ENCODE measurements at places on chromosomes 13 and 19.

DNA sequence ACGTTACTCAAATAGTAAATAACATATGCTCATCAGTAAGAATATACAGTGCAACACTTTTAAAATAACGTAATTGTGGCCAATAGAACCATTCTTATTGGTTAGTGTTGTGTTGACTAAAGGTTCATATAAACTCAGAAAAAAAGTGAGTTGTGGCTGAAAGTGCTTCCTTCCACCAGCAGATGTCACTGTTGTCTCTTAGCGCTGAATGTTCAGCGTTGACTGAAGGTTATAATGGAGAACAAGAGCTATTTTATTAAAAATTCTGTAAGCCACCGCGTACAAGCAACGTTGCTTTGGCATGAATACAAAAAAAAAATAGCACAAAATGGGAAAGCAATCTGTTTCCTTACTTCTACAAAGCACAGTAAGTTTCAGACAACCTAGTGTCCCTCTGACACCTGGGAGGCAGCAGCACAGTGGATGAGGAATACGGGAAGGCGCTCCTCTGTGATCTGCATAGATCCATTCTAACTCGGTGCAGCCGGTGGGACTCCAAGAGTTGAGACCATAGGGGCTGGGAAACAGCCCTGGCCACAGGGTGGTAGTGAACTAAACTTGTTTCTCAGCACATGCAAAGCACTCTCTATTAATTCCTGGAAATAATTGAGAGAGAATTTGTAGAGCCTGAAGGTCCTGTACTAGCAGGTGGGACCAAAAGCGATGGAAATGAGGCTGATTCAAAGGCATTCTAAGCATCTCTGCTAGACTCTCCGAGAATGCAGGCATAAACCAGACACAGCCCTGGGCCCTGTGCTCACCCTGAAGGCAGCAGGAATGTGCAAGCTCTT lies 23.9 kb upstream of the OXGR1 start:
- peak; percentile 56 for DNase-seq

DNA sequence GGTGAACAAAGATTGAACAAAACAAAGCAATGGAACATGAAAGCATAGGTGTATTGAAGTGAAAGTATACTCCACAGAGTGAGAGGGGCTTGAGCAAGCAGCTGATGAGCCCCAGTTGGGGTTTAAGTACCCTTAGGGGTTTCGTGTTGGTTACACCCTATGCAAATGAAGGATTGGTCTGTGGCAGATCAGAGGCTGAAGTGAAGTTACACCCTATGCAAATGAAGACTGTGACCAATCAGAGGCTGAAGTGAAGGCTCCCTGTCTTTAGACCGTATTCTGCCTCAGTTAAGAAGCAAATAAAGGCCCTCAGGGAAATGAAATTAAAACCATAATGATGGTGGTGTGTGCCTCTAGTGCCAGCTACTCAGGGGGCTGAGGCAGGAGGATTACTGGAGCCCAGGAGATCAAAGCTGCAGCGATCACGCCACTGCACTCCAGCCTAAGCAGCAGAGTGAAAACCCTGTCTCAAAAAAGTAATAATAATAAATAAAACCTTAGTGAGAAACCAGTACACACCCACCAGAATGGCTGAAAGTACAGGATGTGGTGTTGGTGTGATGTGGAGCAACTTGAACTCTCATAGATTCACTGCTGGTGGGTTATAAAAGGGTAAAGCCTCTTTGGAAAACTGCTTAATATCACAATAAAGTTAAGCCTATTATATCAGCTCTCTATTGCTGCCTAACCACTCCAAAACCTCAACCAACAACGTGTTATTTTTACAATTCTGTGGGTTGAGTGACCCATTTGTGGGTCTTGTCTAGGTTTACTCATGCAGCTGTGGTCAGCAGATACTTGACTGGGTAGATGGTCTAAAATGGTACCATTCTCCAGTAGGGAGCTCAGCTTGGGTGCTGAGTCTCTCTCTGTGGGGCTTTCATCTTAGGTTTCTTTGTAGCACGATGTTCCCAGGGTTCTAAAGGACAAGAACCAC lies 12.8 kb upstream of the UPF3A start:
- no peak for DNase-seq

DNA sequence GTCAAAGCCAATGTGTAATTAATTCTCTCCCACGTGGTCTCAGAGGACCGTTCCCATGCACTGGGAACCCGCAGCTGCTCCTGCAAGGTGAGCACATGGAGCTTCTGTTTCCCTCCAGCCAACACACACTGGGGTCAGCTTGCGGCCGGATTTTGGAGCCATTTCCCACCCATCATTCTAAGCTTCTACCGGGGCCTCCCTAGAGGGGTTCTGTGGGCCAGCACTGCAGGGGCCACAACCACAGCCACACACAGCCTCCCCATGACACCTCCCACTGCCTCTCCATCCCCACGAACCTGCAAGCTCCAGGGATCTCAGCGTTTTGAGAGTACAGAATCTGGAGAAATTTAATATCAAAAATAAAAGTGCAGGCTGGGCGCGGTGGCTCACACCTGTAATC lies 120.7 kb upstream of the SOX1 start:
- DNase-seq: no peak

GRCh38 chr13:26435646-26436045 lies 121.8 kb upstream of the WASF3 start:
- DNase-seq: no peak

- no peak for DNase-seq
These were observed 27.2 kb downstream of the CCDC8 start for GRCh38 chr19:46386151-46386550.

- DNase-seq: no peak
These were observed 196.3 kb downstream of the TSHZ3 start for GRCh38 chr19:31152906-31153305.

GRCh38 chr13:52617070-52618060 lies 24.9 kb upstream of the HNRNPA1L2 start:
- DNase-seq: peak; percentile 86

DNA sequence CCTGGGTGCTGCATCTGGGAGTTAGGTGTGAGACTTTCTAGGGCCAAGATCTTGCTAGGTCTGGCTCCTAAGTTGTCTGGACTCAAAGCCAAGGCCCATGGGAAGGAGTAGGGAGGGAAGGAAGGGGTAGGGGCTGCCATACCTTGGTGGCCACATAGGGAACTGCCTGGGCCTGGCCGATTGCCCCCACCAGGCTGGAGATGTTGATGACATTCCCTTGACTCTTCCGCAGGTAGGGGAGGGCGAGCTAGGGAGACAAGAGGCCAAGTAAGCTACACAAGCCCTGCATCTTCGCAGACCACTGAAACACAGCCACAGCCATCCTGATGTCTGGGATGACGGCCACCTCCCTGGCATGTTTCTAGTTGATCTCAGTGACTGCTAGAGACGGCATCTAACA lies 4.1 kb upstream of the BCAT2 start:
- no peak for DNase-seq

DNA sequence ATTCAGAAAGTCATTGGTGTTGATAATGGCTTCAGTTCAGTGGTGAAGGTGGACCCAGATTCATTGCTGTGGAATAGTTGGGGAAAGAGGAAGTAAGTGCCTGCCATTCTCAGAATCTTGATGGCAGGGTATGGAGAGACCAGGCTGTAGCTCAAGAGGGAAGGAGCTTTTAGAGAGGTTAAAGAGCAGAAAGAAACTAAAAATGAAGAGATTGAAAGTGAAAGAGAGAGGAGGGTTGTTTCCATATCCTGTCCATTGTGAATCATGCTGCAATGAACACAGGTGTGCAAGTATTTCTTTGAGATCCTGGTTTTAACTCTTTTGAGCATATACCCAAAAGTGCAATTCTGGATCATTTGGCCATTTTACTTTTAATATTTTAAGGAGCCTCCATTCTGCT lies 12.5 kb downstream of the GJB6 start:
- DNase-seq: no peak

DNA sequence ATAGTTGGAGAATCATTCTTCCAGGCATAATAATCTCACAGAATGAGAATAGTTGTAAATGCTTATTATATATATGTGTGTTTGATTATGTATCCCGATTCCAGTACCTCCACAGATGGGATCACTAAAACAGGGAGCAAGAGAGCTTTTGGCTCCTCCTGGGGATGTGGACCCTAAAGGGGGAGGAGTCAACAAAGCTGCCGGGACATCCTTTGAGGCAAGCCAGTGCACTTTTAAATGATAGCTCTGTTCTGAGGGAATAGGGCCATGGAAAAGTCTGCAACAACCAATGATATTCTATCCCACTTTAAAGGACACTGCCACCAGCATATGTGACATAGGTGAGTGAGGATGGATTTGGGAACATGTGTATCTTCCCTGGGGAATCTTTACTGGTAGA lies 40.8 kb downstream of the SLITRK5 start:
- no peak for DNase-seq

DNA sequence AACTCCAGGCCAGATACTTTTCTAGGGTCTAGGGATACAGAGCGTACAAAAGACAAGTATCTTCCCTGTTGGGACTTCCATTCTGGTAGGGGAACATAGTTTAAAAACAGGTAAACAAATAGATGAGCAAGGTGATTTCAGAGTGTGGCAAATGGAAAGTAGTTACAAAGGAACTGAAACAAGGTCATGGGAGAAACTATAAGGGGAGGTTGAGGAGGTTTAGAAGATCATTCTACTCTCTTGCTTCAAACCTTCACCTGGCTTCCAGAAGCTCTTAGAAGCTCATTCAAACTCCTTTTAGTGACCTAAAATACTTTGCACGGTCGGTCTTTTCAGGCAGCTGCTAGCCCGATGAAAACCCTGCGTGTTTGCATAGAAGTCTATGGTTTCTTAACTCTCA lies 9.1 kb downstream of the FFAR2 start:
- no peak for DNase-seq

- no peak for DNase-seq
These were observed 122.7 kb downstream of the TBC1D4 start for GRCh38 chr13:75359266-75359665.

- DNase-seq: no peak
These were observed 20.2 kb downstream of the ZNF544 start for GRCh38 chr19:58248886-58249285.

DNA sequence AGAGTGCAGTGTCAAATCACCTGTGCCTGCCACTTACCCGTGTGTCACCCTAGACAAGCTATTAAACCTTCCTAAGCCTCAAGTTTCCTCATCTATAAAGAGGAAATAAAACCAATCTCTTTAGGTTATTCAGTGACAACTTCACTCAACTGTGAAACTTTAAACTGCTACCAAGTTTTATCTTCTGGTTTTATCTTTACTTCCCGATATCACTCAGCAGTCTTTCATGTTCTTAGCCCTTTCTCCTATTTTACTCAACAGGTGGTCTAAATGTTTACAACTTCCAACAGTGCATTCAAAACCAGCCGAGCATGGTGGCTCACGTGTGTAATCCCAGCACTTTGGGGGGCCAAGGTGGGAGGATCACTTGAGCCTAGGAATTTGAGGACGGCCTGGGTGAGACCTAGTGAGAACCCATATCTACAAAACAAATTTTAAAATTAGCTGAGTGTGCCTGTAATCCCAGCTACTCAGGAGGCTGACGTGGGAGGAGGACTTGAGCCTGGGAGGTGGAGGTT lies 59.6 kb downstream of the GPALPP1 start:
- DNase-seq: no peak

GRCh38 chr19:58544591-58545285 lies 874 bp downstream of the TRIM28 start:
- no peak for DNase-seq

- DNase-seq: no peak
These were observed 1692.9 kb upstream of the SLC10A2 start for GRCh38 chr13:104759069-104759468.

DNA sequence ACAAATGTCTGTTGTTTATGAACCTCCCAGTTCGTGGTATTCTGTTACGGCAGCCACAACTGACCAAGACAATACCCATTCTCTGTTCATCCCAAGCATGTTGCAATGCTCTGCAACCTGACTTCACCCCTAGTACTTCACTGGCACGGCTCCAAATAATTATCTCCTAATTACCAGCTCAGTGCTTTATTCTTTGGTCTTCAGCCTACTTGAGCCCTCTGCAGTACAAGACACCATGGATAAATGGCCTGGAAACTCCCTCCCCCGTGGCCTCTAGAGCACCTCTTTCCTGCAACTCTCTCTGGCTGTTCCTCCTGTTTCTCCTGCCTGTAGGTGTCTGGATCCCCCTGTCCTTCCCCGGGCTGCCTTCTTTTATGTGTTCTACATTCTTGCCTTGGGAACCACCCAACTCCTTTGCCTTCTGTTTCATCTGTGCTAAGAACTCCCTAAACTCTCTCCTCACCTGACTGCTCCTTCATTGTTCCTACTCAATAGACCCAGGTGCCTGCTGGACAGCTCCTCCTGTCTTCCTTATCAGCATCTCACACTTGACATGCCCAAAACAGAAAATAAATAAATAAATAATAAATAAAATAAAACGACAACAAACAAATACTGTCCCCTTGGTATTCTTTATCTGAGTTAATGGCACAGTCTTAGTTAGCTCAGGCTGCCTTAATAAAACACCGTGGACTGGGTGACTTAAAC lies 200.4 kb upstream of the IPO5 start:
- DNase-seq: peak; percentile 5

DNA sequence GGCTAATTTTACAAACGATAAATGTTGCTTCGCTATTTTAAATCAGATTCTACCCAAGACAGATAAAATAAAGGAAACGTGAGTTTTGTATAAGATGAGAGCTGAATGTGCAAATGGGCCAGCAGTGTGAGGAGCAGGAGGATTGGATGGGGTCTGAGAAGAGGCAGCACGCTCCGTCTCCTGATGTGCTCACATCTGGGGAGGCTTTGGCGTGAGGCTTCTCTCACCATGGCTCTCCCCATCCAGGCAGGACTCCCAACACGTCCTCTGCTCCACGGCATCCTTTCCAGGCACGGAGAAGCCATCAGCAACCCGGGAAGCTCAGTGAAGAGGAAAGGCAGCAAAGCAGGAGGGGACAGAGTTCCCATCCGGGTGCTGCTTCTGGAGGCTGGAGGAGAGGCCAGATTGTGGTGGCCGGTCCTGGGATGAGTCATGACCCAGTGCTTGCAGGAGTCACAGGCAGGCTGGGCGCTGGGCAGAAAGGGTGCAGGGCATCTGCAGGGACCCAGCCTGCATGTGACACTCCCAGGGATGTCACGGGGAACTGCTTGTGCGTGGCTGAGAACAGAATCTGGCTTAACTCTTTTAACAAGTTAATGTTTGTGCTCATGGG lies 47.5 kb downstream of the ZNF536 start:
- no peak for DNase-seq

GRCh38 chr13:41500511-41500910 lies 43.2 kb downstream of the RGCC start:
- no peak for DNase-seq

DNA sequence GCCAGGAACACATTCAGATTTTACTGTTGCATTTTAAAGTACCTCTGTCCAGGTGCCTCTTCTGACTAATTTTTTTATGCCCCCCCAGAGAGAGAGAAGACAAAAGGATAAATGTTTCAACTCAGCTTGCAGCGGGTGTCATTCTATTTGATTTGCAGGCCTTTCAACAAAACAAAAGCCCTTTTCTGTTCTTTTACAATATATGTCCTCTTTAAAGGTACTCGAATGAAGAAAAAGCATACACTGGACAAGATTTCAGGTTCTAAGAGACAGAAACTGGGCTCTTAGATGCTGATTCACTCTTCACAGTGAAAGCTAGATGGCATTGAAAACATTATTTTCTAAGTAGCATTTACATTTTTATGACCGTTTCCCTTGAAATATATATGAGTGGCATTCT lies 2.9 kb upstream of the FRY start:
- DNase-seq: no peak
